Suprapubic skin (tissue), 4 donors: ENCODE measurements at places on chromosomes 2 and 18. TPM values are rescaled to one million over a fixed set of nuclear protein-coding genes. Genes with fewer than 3 reads are reported as not detected.

GRCh38 chr2:29619689-29620088 lies 301.7 kb downstream of the ALK start:
- DNase-seq: no peak

Gene NT5C1B
- not detected for total RNA-seq

DNA sequence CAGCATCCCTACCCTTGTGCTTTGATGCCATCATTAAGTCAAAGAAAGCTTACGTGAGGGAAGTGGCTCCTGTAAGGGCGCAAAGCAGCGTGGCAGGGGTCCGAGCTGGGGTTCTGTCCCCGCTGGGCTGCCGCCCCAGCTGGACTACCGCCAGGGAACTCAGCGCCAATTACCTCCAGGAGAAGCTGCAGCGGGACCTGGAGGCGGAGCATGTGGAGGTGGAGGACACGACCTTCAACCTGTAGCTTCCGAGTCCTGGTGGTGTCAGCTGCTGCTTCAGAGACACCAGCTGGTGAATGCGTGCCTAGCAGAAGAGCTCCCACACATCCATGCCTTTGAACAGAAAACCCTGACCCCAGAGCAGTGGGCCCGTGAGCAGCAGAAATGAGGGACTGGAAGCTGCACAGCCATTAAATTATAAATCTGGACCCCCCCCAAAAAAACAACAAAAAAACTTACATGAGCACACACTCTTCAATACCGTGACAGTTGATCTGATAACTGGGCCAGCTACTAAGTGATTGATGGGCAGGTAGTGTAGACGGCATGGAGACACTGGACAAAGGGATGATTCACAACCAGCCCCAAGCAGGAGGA lies 20.1 kb upstream of the YES1 start:
- no peak for DNase-seq

DNA sequence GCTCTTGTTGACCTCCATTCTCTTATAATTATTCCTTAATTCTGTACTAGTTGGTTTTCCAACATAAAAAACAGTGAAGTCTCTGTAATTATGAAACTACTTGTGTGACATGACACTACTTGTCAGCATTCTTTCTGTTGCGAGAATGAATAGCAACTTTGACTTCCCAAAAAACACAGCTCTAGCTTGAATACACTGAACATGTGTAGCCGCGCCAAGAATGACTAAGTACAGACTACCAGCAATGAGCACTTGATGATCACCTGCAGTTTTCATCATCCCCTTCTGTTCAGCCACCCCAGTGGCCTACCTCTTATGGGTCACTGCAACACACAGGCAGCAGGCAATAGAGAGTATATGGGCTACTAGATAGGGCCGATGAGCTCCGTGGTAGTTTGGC lies 229.3 kb downstream of the TGIF1 start:
- no peak for DNase-seq

GRCh38 chr2:15841776-15842560 lies 98.4 kb upstream of the MYCN start:
- DNase-seq: no peak

Gene PLCD4
- 1.5 TPM for total RNA-seq

DNA sequence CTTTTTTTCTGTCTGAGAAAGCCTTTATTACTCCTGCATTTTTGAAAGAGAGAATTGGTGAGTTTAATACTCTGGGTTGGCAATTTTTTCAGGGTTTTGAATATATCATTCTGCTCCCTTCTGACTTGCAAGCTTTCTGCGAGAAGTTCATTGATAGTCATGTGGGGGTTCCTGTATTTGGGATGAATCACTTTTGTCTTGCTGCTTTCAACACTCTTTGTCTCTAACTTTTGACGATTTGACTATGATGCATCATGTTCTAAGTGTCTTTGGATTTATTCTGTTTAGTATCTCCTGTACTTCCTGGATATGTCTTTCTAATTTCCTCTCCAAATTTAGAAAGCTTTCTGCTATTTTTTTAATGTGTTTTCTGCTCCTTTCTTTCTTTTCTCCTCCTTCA lies 41.0 kb upstream of the SLC9A2 start:
- DNase-seq: no peak

Gene DLGAP1
- total RNA-seq: not detected

DNA sequence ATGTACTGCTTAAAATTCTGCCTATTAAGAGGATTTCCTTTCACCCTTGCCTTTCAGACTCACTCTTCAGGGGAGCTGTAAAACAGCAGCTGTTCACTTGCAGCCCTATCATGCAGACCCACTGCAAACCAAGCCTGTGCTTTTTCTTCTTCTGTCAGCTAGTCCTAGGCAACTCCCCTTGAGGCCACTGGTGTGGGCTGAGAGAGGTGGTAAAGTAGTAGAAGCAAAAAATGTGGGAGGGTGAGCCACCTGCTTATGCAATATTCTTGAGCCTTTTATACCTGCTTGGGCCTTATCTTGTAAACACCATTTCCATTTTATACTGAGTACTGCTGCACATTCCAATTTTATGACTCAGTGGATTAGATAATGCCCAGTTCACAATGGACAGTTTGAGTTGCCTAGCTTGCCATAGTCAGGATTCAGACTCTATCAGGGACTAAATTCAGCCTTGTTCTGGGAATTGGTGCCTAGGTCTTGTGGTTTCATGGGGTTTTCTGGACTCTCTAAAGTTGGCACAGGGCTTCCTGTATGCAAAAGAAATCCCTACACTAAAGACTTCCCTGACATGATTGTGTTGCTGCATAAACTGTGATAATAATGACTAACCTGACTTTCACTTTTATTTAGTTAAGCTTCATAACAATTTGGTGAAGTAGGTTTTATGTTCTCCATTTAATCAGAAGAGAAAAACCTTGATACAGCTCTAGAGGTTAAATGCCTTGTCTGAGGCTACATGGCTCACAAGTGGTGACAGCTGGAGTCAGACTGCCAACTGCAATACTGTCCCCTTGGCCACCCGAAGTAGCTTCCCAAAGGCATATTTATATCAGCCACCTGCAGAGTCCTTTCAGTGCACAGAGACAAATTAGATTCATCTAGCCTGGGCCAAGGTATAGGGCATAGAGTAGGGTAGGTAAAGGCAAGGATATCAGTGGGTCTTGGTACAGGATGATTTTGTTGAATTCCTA lies 47.4 kb upstream of the KDM3A start:
- DNase-seq: no peak

DNA sequence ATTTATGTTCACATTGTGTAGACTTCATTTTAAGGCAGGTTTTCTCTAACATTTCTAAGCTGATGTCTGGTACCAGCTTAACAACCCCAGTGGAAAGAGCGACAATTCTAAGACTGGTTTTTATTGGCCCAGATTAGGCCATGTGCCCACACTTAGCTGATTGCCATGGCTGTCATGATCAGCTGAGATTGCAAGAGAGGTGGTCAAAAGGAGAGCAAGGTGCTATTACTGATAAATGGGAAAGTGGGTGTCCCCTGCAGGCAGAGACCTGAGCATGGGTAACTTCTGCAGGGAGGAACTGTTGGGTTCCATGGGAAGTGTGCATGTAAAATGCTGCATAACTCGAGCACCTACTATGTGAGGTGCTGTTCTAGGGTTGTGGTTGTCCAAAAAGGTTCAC lies 56.8 kb upstream of the MCFD2 start:
- DNase-seq: no peak

Gene CPLX4
- total RNA-seq: not detected

Gene SNORC
- total RNA-seq: 39.7 TPM

Gene IAH1
- total RNA-seq: 26.7 TPM

DNA sequence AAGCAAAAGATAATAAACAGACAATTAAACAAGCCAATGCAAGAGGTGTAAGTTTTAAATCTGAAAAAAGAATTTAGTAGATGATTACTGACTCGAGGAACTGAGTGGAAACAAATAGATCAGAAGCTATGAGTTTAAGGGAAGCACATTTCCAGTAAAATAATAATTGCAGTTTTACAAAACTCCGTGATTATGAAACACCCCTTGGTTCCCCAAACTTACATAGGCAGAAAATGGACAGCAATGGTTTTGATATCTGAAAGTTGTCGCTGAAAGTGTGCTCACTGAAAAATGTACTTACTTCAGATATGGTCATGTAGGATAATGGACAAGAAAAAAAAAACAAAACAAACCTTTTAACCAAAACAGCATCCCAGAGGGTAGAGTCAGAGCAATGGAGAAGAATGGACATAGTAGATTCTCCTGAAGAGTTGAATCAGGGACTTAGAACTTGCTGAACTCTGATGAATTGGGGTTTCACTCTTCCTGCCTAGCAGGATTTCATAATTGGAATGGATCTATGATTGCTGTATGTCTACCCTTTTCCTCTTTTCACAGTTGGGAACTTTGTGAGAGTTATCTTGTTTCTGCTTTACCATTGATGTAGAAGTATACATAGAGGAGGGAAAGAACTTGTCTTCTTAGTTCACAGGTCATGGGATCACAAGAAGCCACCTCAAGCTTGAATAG lies 305.6 kb upstream of the ZEB2 start:
- no peak for DNase-seq

Gene CHRNG
- total RNA-seq: not detected

GRCh38 chr2:118687698-118688097 lies 159.8 kb downstream of the EN1 start:
- no peak for DNase-seq

Gene LRRC30
- total RNA-seq: not detected

- DNase-seq: no peak
These were observed 231.5 kb downstream of the PTH2R start for GRCh38 chr2:208638059-208638458.

Gene CAB39
- total RNA-seq: 53.0 TPM

DNA sequence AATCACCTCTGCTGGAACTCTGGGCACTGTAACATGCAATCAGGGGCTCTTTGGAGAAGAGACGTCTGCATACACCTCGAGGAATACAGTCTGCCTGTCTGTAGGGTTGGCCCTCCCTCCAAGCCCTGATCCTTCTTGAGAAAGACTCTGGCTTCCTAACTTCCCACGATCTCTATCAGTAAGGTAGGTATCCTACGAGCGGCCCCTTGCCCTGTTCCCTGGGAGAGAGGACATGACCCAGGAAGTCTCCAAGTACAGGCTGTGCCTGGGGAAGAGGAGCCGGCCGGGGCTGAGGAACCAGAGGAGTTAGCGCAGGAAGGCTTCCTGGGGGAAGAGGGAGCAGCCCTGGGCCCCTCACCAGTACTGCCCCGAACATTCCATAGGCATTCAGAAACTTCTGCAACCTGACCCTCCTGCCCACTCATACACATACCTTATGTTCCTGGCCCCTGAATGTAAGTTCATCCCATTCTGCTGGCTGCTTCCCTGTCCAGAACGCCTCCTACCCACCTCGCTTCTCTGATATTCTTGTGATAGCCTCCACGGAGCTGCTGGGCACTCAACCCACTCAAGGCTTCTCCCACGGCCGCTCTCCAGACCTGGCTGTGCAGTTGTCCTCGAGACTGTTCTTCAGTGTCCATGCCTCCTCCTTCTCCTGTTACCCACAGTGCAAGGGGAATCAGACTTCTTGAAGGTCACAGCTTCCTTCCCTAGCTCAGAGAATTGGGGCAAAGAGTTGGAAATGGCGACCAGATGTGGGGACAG lies 116.1 kb downstream of the CYP26B1 start:
- peak; percentile 47 for DNase-seq

DNA sequence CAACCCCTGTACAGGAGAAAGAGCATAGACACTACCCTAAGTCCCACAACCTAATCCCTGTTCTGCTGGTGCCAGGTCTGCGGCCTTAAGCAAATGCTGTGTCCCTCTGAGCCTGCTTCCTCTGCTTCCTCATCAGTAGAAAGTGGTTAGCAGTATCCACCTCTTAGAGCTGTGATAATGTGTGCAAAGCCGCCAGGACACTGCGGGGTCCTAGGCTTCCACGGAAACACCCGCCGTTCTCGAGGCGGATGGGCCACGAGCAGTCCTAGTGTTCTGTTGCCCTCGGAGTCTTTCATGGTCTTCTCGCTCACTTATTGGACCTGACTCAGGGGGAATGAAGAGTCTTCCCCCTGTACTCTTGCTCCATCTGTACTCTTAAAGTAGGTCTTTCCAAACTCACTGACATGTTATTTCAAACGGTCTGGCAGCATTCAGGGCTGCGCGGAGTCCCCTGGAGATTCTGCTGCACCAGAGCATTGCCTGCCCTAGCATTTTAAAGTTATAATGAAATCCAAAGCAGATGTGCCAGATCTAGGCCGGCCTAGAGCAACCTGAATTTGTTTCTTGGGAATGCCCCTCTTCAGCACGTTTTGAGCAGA lies 107.2 kb upstream of the ZNF236 start:
- no peak for DNase-seq

Gene NDC80
- total RNA-seq: 2.5 TPM

DNA sequence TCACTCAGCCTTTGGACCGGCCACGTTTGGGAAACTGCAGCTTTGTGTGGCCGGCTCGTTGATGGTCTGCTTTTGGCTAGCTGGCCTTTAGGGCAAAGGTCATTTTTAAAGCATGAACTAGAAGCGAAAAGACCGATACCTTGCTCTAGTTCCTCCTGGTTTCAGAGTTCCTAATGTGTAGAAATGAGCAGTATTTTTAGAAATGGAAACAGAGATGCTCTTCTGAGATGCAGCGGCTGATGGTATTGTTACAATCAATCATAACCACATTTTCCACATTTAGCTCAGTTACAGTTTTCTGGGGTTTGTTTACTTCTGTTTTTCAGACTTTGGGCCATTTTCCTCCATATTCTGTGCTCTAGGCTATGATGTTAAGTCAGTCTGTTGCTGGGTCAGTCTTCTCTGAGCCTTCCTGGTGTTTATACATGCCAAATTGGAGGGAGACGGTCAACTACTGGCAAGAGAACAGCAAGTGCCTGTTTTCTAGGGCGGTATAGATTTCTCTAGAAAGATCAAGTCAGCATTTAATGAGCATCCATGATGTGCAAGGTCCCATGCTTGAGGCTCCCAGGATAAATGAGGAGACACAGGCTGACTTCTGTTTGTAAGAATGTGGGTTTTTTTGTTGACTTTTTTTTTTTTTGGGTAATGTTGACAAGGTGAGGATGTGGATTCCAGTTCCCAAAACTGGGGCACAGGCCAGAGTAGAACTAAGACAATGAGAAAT lies 28.0 kb downstream of the RNF144A start:
- no peak for DNase-seq

Gene NPAS2
- total RNA-seq: 46.5 TPM

Gene NFATC1
- 18.3 TPM for total RNA-seq

Gene UGT1A4
- total RNA-seq: not detected

DNA sequence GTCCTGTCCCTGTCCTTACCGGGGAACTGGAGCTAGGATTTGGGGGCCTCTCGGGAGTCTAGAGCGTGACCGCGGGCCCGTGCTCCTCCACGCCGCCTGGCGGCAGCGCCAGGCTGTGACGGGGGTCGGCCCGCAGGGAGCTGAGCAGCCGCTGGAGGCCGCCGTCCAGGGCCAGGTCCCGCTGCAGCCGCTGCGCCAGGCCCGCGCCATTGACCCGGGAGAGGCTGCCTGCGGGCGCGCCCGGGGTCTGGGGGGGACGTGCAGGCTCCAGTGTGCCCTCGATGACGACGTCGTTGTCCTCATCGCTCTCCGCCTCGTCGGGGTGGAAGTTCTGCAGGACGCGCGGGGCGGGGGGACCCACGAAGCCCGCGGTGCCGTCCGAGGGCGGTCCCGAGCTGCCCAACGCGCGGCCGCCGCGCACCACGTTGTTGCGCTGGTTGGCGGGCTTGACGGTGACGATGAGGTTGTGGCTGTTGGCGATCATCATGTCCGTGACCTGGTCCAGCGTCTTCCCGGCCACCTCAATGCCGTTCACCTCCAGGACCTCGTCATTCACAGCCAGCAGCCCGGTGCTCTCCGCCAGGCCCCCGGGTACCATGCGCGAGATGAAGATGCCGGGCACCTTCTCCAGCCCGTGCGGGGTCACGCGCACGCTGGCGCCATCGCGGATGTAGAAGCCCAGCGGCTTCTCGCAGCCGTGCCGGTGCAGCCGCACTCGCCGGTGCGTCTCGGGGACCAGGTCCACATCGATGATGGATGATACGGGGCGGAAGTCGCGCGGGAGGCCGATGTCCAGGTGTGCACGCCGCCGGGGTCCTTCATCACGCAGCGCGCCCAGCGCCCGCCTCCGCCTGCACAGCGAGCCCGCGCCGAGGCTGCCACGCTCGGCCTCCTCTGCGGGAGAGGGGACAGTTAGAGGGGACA lies 50.9 kb downstream of the ADNP2 start:
- no peak for DNase-seq
